Kidney tubule cell (primary cell): ENCODE measurements at places on chromosomes 4 and X.
A peak's percentile ranks its signal among the peaks of the same experiment; 100 is the strongest.

- DNase-seq, result no peak
Observed at GRCh38 chr4:10030972-10031667, 9.8 kb upstream of the SLC2A9 start.

- no peak for DNase-seq
Observed at GRCh38 chrX:129831091-129831885, 12.4 kb downstream of the ZDHHC9 start.

- DNase-seq, result no peak
Observed at GRCh38 chr4:6504900-6505496, 32.6 kb upstream of the PPP2R2C start.

DNA sequence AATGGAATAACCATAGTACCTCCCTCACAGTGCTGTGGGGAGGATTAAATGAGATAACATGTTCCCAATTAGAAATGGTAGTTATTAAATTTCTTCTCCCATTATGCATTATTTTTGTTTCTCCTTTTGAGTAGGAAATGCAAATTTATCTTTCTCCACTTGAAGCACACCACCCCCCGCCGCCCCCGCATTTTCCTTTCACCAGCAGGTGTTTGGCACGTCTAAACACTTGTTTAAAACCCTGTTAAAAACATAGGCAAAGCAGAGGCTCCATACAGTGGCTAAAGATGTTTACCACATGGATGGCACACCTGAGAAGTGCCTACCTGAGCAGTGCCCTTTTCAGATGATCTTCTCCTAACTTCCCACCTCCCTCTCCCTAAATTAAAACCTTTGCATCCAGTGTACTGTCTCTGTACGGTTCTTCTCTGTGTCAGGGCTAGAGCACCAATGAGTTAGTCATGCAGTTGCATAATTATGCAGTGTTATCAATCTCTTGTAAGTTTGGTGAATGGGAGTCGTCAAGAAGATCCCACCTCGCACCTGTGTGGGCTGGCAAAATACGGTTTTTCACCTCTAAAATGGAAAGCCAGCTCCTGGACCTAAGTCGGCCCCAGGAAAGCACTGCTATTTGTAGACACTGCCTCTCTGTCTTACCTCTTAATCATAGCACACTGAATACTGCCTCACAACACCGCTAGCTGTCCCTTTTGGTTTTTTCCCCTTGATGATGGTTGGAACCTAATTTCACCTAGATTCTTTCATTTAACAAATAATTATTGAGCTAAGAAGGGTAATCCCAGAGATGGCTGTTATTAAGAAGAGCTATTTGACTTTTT, 122.0 kb downstream of the CT47B1 start:
- no peak for DNase-seq

GRCh38 chrX:9676306-9676705, 89.3 kb downstream of the GPR143 start:
- DNase-seq, result no peak

DNA sequence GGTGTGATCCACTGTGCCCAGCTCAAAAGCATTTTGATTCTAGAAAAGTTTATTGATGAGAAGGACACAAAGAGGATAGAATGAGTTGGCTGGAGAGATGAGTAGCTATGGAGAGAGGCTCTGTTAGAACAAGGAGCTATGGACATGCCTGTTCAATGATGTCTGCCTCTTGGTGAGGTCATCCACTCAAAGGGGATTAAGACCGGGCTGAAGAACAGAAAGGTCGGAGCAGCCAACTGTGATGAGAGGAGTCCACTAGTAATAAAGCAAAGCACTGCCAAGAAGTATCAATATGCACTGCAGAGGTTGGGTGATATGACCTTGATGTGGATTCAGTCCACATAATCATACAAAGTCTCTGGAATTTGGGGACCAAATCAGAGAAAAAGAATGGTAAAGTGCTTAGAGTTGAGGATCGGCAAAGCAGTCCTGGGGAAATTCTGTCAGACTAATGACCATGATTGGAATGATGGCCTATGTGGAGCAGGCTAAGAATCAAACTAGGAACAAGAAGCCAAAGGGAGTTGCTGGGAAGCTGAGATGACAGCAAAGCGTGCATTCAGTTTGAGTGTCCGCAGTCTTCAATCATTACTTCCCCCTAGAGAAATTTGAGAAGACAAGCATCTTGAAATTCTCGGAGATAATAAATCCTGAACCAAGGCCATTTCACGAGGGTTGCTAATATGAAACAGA, 55.7 kb upstream of the MMAA start:
- no peak for DNase-seq

DNA sequence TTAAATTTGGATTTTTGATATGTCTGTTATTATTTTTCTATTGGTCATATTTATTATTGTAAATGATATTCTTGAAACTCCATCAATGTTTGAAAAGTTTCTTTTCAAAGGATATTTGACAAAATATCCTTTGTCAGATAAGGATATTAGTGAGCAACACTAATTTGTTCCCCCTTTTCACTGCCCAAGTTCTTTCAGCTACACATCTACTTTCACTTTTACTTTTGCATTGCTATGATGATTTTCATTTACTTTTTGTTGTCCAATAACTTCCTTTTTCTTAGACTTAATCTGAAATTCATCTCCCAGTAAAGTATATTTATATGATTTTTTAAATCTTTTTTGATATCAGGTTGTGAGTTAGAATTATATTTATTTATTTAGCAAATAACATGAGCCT, 542.3 kb upstream of the ADGRL3 start:
- no peak for DNase-seq

DNA sequence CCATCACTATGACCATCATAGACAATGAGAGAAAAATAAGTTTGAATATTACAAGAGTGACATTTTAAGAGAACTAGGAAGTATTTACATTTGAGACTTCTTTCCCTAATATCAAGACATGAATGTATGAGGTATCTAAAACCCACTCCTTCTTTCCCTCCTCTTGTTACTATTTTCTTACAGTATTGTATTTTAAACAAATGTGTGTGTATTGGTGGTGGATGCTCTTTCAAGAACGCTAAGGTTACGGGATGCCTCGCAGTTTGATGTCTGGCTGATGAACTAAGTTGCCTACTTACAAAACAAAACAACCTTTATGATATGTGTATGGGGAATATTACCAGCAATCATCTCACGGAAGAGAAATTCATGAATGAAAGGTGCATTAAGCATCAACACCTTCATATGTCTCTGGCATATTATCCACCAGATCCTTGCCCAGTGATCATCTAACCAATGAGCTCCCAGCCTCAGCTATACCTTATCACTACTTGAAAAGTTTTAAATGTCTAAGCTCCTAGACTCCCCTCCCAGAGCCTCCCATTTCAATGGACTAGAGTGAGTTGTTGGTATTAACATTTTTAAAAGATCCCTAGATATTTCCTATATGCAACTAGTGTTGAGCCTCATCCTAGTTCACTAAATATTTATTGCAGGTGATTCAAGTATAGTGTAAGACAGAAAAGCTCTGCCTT, 10.6 kb downstream of the AREG start:
- no peak for DNase-seq

- no peak for DNase-seq
Observed at GRCh38 chr4:180688480-180688879, 1554.7 kb upstream of the TENM3 start.

DNA sequence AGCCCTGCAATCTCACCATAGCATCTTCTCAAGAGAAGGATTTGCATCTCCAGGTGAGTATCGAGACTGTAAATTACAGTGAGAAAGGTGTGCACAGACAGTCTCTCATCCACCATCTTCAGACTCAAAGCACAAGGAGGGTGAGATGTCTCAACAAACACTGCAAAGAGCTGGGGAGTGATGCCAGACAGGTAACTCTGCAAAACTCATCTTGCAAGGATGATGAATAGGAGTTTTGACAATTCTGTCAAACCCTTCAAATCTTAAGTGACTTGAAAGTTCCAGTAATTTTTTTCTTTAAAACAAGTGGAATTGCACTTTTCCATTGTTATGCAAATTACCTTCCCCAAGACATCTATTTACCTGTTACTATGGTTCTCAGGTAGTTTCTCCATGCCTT, 277.2 kb upstream of the VCX3A start:
- DNase-seq, result no peak

DNA sequence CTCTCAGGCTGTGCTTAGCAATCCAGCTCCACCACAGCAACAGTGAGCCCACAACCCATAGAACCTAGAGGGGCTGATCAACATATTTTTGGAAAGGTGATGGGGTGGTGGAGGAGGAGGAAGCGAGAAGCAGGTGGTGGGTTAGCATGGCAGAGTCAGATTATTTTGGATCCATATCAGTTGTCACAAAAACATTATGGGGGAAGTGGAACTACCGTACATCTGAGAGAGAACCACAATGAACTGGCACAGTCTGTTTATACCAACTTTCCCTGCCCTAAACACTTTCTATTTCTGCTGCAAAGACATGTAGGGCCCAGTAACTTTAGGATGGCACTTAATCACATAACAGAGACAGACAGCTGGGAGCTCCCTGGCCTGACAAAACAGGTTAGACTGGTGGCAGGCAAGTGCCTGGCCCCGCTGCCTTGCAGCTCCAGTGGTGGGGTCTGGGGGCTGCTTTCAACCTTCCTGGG, 4.3 kb downstream of the SLC9A7 start:
- DNase-seq, result no peak

GRCh38 chr4:154692304-154692818, 51.4 kb upstream of the LRAT start:
- no peak for DNase-seq

DNA sequence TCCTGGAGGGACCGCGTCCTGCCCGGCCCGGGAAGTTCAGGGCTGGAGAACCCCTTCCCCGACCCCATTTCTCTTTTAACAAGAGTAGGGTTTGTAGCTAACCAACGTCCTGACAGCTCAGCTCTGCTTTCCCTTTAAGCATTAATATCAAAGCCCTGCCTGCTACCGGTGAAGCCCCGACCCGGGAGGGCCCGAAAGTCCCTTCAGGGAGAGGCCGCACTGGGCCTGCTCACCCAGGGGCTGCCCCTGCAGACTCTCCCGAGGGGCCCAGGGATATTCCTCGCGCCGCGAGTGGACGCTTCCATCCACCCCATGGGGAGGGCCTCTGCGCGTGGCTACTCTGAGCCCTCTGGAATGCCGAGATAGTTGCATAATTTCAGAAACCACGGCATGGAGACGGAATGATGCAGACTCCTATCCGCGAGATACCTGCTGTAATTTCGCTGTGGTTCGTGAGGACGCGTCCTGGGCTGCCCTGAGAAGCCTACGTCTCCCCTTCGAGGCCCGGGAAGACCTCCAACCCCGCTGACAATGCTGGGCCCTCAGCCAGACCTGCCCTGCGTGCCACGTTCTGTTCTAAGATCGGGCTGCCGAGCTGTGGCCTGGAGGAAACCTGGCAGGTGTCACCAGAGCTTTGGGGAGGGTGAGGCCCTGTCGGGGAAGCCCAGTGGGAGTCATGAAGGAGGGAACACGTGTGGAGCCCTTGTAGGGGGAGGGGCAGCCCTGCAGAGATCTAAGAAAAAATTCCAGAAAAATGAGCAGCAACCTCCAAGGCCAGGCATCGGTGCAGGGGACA, 999 bp upstream of the CTBP1 start:
- peak; percentile 62 for DNase-seq

GRCh38 chr4:12635629-12636028, 848.5 kb downstream of the RAB28 start:
- no peak for DNase-seq

DNA sequence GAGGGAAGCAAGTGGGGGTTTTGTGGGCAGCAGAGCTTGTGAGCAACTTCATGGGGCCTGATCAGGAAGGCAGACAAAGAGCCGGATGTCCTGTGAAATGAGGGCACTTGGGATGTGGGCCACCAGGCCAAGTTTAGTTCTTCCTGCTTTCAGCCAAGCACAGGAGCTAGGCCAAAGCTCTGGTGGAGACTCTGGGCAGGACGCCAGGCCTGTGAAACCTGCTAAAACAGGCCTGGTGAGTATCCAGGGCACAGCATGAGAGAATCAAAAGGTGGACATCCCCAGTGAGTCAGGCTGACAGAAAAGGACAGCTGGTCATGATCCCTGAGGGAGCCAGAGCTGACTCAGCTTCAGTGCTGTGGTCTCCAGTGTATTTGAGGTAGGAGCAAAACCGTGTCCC, 95.7 kb downstream of the NPNT start:
- DNase-seq, result peak; percentile 100

GRCh38 chr4:146273204-146273901, 59.0 kb downstream of the REELD1 start:
- DNase-seq, result no peak

GRCh38 chrX:9569876-9570301, 105.0 kb downstream of the TBL1X start:
- peak; percentile 28 for DNase-seq

DNA sequence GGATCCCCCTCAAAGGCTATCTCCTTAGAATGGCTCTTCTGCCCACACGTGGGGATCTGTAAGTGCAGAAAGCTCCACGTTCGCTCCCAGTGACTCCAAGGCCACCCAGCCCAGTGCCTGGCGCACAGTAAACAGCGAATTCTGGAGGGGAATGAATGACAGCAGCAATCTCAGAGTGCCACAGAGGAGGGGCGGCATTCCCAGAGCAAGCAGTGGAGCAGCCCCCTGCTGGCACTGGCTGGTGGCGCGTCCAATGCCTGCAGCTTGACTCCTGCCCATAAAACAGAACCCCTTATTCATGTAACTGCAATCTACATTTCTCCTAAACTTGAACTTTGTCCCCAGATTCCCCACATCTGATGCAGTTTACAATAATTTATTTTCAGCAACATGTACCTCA, 6.9 kb upstream of the HELT start:
- peak; percentile 22 for DNase-seq
